Posterior vena cava (tissue), 2 donors: ENCODE measurements at places on chromosomes 1 and 21. TPM values are rescaled to one million over a fixed set of nuclear protein-coding genes. Genes with fewer than 3 reads are reported as not detected.

The FCRLB gene
- total RNA-seq = 0.74 TPM

The F13B gene
- not detected for total RNA-seq

The GALNT2 gene
- total RNA-seq = 72.6 TPM

The DIRAS3 gene
- 1.6 TPM for total RNA-seq

The MAP3K7CL gene
- total RNA-seq = 58.0 TPM

The TCHHL1 gene
- total RNA-seq = not detected

The BARHL2 gene
- total RNA-seq = not detected

The TNNI3K gene
- total RNA-seq = 6.4 TPM

The LENEP gene
- total RNA-seq = not detected

The LCE1B gene
- not detected for total RNA-seq

The ATP6V1G3 gene
- total RNA-seq = not detected

The CELA3A gene
- total RNA-seq = 7.6 TPM

The ROR1 gene
- 19.3 TPM for total RNA-seq

The MARCKSL1 gene
- 40.9 TPM for total RNA-seq

The PTPN22 gene
- 4.6 TPM for total RNA-seq

The KIAA0040 gene
- total RNA-seq = 13.5 TPM

The PTPRF gene
- 59.0 TPM for total RNA-seq

GRCh38 chr1:110210604-110211495 is 736 bp downstream of the KCNC4 start:
- DNase-seq = peak; percentile 87

DNA sequence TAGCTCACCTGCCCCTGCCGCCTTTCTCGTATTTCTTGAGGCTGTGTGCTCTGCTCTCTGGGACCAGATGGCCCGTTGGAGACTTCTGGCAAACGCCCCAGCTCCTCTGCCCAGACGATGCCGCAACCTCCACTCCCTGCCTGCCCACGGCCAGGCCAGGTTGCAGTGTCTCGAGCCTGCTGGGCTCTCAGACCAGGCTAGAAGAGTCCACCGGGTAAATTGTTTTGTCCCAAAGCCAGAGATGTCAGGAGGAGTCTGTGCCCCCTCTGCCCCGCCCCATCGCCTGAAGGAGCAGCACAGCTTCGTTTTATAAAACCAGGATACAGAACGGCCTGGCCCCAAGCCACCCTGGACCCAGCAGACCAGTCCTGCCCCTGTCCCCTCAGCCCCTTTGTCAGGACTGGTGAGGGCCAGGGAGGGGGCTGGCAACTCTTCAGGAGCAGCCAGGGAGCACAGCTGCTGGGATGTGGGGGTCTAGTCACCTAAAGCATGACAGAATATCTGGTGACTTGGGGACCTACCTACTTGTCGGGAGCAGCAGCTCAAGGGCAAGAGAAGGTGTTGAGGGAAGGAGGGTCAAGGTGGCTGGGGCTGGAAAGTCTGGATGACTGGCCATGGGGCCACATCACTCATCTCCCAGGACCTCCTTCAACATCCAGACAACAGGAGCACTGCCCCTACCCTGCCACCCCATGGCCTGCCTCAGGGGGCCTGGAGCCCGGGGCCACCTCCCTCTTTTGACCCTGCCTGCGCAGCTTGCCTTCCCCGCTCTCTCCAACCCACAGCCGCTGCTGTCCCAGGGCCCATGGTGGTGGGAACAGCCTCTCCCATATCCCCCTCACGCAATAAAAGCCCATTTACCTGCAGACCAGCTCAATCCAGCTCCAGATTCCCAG is 33.9 kb upstream of the LBR start:
- peak; percentile 75 for DNase-seq

DNA sequence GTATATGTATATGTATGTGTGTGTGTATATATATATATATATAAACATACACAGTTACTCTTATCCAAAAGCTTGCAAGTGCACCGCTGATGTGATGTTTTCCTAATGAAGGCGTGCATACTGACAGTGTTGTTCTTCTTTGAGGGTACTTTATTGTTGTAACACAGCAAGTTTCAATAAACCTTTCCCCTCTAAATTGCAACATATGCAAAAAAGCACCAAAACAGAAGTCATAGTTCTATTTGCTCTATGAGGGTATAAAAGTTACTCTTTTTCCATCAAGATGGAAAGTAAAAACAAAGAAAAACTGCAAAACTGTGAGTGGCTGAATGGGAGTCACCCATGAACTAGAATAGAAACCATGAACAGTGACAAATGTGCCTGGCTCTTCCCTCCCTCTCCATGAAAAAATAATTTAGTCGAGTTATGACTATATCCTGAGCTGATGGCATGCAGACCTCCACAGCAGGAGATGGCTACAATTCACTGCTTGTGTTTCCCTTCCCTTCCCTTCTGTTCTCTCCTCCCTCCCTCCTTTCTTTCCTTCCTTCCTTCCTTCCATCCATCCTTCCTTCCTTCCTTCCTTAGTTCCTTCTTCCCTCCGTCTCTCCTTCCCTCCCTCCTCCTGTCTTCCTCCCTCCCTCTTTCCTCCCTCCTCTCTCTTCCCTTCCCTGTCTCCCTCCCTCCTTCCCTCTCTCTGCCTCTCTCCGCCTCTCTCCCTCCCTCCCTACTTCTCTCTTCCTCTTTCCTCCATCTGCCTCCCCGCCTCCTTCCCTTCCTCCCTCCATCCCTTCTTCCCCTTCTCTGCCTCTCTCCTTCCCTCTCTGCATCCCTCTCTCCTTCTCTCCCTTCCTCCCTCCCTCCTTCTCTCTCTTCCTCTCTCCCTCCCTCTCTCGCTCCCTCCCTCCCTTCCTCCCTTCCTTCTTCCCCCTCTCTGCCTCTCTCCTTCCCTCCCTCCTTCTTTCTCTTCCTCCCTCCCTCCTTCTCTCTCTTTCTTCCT is 220.7 kb upstream of the POU3F1 start:
- no peak for DNase-seq

GRCh38 chr1:8980656-8981055 is 35.0 kb downstream of the CA6 start:
- DNase-seq = no peak

GRCh38 chr1:151472856-151473731 is 13.8 kb upstream of the POGZ start:
- DNase-seq = no peak

DNA sequence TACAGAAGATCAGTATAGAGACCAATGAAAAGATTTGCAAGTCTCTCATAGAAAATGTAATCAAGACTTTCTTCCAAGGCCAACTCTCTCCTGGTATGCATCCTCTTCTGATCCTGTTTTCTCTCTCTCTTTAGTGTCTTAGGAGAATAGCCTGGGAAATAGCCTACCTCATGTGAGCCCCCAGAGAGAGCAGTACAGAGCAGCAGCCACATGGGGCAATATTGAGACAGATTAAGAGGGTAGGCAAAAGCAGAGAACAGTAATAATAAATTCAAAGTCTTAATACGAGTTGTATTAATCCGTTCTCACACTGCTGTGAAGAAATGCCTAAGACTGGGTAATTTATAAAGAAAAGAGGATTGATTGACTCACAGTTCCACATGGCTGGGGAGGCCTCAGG is 61.4 kb downstream of the RNASEL start:
- DNase-seq = no peak

DNA sequence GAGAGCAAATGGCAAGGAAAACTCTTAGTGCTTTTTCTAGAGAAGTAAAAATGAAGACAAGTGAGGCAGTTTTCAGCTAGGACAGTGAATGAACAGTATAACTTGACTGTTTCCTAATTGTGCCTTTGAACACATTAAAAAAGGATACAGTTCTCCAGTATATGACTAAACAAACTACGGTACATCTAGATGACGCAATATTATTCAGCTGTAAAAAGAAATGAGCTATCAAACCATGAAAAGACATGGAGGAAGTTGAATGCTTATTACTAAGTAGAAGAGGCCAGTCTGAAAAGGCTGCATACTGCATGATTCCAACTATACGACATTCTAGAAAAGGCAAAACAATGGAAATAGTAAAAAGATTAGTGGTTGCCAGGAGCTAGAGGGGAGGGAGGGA is 206.3 kb downstream of the SIPA1L2 start:
- DNase-seq = no peak

DNA sequence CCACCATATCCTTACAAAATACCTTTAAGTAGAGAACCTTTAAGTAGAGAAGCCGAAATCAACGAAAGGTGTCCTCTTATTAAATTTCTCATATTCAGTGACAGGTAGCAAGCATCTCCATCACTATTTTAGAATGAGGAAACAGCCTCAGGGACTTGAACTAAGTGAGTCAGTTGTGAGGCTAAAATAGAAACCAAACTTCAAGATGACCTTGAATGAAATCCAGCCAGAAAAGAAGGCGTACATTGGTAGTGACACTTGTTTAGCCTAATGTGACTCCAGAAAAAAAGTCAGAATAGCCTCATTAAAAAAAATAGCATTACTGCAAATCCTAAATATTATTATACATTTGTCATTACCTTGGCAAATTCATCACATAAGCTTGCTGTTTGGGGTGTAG is 20.1 kb downstream of the RGS8 start:
- DNase-seq = no peak

- no peak for DNase-seq
Measured at GRCh38 chr1:170823120-170823519, 112.2 kb upstream of the MROH9 start.

- no peak for DNase-seq
Measured at GRCh38 chr1:64581135-64581842, 111.4 kb downstream of the CACHD1 start.

GRCh38 chr1:80994934-80995333 is 805.8 kb upstream of the ADGRL2 start:
- no peak for DNase-seq

DNA sequence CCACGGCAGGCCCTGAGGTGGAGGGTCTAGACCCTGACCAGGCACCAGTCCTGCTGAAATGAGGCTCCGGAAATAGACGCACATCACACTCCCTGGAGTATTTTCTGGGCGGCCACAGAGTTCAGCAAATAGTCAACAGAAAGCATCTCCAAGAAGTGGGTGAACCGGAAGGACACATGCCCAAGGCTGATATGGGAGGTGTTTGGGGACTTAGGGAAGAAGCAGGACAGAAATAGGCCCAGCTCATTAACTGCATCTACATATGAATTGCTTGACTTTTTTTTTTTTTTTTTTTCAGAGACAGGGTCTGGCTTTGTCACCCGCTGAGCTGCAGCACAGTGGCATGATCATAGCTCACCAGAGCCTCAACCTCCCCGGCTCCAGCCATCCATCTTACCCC is 36.5 kb upstream of the GPR157 start:
- no peak for DNase-seq

DNA sequence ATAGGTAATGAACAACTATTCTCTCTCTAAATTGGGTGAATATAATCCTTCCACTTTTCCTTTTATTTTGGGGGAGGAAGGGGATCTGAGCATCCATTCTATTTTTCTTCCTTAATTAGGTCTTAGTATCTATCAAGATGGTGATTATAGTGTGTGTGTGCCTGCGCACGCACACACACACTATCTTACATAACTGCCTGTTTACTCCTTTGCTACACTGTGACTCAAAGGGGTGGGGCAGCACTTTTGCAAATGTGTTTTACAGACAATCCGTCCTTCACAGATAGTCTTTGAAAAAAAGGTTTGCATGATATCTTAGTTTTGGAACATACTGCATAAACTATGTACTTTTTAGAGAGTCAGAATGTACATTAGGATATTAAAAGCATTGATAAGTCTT is 191.5 kb downstream of the SDCCAG8 start:
- no peak for DNase-seq

DNA sequence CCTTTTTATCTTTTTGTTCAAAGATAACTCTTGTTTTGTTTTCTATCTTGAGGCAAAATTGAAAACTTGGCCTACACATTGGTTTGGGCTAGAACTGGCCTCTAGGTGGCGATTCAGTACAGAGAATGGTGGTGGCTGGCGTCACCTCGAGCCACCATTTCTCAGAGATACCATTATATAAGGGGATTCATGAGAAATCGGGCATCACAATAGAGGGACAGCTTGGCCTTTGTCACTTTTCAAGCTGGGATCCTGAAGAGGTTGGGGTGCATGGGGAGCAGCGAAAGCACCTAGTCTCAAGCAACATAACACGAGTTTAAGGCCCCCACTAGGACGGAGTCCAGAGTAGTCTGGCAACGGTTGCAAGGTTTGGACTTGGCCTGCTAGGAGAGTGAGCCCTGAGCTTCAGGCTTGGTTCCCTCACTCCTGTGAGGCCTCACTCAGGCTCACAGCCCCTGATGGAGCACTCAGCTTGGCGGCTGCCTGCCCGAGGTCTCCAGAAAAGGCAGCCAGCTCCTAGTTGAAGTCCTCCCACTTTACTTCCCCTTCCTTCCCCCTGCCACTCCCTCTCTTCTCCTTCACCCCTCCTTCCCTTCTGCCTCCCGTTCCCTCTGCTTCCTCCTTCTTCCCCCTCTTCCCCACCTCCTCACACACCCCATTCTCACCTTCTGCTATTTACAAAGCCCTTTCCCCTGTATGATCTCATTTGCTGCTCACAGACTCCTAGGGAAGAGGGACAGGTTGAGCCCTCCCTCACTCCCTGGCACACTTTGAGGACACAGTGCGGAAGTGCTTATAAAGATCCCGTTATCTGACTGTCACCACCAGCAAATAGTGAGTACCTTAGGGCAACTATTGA is 67.8 kb downstream of the LRIG2 start:
- no peak for DNase-seq

GRCh38 chr1:210412240-210412639 is 83.5 kb downstream of the HHAT start:
- DNase-seq = no peak

GRCh38 chr1:159751031-159751430 is 29.7 kb upstream of the DUSP23 start:
- DNase-seq = no peak

DNA sequence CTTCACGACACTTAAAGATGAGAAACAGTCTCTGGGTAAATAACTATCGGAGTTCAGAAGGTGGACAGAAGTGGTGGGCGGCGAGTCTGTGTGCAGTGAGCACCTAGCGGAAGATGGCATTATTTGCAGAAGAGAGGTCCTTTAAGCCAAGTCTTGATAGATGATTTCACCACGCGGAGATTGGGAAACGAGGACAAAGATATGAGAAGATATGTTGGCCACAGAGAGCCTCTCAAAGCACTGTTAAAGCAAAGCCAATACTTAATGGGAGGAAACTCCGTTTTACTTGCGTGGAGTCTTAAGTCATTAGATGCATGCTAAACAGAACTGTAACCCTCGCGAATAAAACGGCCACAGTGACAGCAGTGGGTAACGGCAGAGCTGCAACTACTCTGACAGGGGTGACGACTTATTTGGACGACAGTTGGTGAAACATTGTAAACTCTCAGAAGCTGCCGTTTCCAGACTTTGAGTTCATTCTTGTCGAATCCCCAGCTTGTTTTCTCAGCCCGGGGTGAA is 577 bp upstream of the CEP350 start:
- DNase-seq = no peak

DNA sequence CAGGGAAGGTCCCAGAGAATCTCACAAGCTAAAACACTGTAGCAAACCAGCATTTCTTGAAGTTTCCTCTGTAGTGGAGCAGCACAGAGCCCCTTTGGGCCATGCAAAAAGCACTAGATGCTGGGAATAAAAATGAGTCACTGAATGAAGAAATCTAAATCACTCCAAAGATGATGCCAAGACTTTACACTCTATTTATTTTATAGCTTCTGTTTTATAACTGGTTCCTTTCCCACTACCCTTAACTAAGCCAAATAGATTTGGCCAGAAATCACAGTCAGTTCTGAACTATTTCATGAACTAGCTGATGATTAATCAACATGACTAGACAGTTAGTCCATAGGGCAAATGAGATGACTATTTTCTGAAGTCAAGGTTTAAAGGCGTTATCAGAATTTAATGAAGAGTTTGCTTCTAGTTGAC is 89.5 kb downstream of the SCMH1 start:
- DNase-seq = no peak
